ENCODE measurements at places on chromosomes 4 and X. TPM values are rescaled to one million over a fixed set of nuclear protein-coding genes. Genes with fewer than 3 reads are reported as not detected.
A peak's percentile ranks its signal among the peaks of the same experiment; 100 is the strongest.

Gene MND1
- not detected for total RNA-seq

Gene MBTPS2
- 7.8 TPM for total RNA-seq

Gene EDNRA
- 3.8 TPM for total RNA-seq

Gene ITM2A
- total RNA-seq = 7.5 TPM

Gene DCAF16
- 23.3 TPM for total RNA-seq

Gene UGT2A3
- 55.4 TPM for total RNA-seq

GRCh38 chrX:77793946-77794345 is 7.9 kb upstream of the ATRX start:
- H3K36me3 ChIP-seq = no peaks in the 10 kb centered on the region
- no peak overlapping the region for H3K27ac ChIP-seq
- DNase-seq = no peak
- no peaks in the 10 kb centered on the region for H3K4me1 ChIP-seq

DNA sequence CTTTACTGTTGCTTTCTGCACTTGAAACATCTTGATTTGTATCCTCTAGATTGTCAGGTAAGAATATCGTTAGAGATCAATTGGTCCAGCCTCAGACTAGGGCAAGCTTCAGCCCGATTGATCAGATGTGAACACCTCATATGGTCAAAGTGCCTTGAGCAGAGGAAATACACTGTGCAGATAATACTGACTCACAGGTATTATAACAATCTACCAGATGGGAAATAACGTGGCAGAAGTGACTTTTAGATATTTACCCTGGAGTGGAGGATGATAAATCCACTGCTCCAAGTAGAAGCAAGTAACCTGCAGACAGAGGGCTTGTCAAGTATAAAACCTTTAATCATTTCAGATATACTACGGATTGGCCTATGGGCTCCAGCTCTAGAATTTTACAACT is 17.9 kb downstream of the VEGFC start:
- no peak overlapping the region for H3K27ac ChIP-seq
- DNase-seq = no peak
- no peaks in the 10 kb centered on the region for H3K27me3 ChIP-seq
- H3K36me3 ChIP-seq = no peaks in the 10 kb centered on the region
- no peaks in the 10 kb centered on the region for H3K4me1 ChIP-seq
- H3K4me3 ChIP-seq = no peak overlapping the region

- no peak overlapping the region for H3K4me3 ChIP-seq
- H3K36me3 ChIP-seq = no peaks in the 10 kb centered on the region
- H3K4me1 ChIP-seq = no peaks in the 10 kb centered on the region
- H3K27me3 ChIP-seq = no peaks in the 10 kb centered on the region
- no peak for DNase-seq
These were observed 245.2 kb downstream of the THOC2 start for GRCh38 chrX:123487669-123488068.

- H3K27ac ChIP-seq = no peak overlapping the region
- no peak overlapping the region for H3K4me3 ChIP-seq
- H3K4me1 ChIP-seq = no peaks in the 10 kb centered on the region
- no peaks in the 10 kb centered on the region for H3K36me3 ChIP-seq
- DNase-seq = no peak
These were observed 9.9 kb downstream of the NSG1 start for GRCh38 chr4:4396628-4397440.

GRCh38 chr4:80196922-80197573 is at the start of gene PRDM8:
Gene PRDM8, plus strand, starts transcription at chr4:80197503. Its CDS starts 2,578 bp downstream, at chr4:80200081.
- H3K4me3 ChIP-seq = peak within 1 kb of the TSS; percentile 27
- DNase-seq = no peak
- H3K27ac ChIP-seq = no peak within 1 kb of the TSS

DNA sequence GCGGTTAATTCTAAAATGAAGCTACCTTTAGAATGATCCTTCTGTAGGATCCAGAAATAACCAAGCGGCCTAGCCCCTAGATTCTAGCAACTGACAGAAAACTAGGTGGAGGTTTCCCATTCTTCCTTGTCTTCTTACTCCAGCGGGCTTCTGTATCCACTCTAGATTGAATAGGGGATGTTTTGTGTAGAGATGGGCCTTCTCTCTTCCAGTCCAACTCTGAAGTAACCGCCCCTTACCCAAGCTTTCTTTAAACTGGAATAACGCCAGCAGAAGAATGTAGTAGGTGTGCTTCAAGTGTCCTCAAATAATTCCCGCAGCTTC is 386 bp upstream of the TMEM184C start:
- H3K4me1 ChIP-seq = peaks cover 28% of the 10 kb centered on the region
- peak overlapping the region; percentile 79 for H3K4me3 ChIP-seq
- no peak for DNase-seq
- H3K27me3 ChIP-seq = no peaks in the 10 kb centered on the region
- peak overlapping the region; percentile 90 for H3K27ac ChIP-seq

DNA sequence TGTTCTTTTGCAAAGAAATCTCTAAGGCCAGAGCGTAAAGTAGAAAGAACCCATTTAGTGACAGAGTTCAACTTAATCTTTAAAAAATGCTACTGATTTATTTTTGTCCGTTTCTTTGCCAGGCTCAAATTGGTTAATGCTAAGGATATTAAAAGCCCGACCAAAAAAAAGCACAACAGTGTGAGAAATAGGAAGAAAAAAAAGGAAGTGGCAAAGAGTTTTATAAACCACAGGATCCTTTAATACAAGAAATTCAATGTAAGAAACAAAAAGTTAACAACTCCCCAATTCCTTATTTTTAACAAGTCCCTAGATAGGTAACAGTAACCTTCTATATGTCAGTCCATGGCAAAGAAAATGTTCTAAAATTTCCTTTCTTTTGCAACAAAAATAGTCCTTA is 480.4 kb downstream of the ACTRT1 start:
- no peaks in the 10 kb centered on the region for H3K4me1 ChIP-seq
- H3K4me3 ChIP-seq = no peak overlapping the region
- H3K27me3 ChIP-seq = no peaks in the 10 kb centered on the region
- H3K27ac ChIP-seq = no peak overlapping the region
- no peaks in the 10 kb centered on the region for H3K36me3 ChIP-seq
- no peak for DNase-seq
